ENCODE measurements at places on chromosomes 13 and 19.

DNA sequence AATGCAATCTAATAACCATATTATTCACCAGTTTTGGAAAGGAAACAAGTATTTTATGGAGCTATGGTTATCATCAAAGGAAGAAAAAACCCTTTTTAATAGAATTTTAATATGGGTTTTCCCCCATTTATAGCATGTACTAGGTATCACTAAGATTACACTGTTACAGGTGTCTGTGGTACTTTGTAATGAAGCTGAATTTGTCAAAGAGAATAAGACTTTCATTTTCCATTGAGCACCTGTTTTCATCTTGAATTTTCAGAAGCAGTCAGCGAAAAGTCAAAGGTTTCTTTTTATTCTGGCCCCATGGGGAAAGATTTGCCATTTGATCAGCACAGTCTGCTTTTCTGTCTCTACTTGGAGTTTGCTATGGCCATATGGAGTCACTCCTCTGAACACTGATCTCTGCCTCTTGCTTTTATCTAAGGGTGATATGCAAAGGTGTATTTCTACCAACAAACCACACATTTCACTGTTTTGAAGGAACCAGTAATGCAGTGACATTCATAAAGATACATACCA lies 590.0 kb downstream of the DCT start:
- no peak for DNase-seq

DNA sequence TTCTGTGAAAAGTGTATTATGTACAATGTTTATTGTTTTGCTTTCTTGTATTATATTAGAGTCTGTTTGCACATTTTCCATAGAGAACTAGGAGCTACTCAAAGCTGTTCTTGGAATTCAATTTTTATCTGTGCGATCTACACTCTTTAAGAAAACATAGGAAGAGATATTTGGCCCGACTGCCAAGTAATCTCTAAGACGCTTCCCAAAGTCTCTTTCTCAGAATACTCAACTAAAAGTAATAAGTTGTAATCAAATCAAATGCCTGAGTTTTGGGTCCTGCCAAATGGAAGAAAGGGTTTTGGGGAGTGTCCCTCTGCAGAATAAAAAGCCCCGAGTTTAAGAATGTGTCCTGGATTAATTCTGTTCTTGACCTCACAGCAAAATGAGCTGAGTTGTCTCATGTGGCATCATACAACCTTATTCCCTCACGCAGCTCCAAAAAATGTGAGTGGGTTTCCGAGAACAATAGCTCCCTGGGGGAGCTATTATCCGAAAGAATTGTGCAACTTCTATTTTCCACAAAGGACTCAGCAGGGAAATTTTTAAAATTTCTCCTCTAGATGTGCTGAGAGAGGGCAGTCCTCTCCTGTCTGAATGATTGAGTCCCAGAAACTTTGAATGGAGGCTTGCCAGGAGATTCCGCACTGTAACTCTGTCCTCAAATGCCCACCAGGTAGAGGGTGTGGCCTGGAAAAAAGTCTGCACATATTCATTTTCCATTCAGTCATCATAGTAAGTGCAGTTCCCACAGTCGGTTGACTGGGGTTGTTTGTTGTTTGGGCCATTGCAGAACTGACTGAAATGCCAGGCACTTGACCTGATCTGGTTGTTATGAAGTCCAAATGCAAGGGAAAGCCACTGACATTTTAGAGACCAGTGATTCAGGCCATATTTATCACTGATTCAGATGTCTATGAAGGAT lies 280.0 kb upstream of the SOX21 start:
- no peak for DNase-seq

GRCh38 chr13:24004971-24005370 lies 107.7 kb upstream of the C1QTNF9B start:
- DNase-seq = no peak

DNA sequence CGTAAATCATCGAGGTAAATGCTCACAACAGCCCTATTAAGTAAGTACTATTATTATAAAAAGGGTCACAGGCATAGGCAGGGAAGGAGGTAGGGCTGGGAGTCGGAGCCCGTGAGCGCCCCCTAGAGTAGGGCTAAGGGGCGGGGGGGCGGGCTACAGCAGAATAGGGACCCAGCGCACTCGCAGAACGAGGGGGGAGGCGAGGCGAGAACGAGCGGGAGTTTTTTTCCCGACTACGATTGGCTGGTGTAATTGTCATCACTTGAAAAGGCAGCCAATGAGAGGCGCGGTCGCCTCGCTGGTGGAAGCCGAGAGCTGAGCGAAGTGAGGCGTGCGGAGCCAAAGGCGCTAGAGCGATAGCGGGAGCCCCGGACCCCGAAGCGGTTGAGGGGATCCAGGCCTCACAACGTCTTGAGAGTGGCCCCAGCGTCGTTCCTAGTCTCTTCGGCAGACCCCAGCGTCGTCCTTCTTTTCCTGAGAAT lies 24.2 kb downstream of the KEAP1 start:
- peak; percentile 26 for DNase-seq

GRCh38 chr13:101013245-101013644 lies 338.6 kb upstream of the TMTC4 start:
- no peak for DNase-seq

GRCh38 chr19:8988204-8988603 lies 22.0 kb downstream of the MUC16 start:
- no peak for DNase-seq

DNA sequence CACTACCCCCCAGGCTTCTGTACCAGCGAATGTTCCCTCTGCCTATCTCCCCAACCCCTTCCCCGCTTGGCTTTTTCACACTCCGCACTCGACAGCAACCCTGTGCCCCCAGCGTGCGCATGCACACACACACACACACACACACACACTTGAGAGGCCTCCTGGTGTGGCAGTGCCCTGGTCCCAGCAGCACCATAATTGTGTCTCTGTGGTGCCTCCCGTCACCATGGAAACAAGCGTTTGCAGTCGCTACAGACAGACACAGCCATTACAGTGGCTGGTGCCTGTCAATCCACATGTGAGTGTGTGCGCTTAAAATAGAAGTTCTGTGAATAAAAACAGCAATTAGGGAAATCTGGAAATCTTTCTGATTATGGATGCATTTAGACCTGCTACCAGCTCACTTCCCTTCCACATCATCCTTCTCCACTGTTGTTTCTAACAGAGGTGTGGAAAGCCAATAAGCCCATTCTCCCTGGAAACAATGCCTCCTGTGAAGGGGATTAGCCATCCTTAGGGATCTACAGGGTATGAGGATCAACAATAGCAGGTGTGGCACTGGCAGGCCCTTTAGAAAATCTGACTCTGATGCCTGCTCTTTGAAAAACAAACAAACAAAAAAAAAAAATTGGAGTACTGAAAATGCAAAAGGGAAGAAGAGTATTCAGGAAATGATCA lies 146.3 kb downstream of the DCLK1 start:
- no peak for DNase-seq

GRCh38 chr19:32254509-32254890 lies 90.9 kb upstream of the ZNF507 start:
- DNase-seq = no peak

- no peak for DNase-seq
Measured at GRCh38 chr19:2050349-2050990, 574 bp downstream of the MKNK2 start.

DNA sequence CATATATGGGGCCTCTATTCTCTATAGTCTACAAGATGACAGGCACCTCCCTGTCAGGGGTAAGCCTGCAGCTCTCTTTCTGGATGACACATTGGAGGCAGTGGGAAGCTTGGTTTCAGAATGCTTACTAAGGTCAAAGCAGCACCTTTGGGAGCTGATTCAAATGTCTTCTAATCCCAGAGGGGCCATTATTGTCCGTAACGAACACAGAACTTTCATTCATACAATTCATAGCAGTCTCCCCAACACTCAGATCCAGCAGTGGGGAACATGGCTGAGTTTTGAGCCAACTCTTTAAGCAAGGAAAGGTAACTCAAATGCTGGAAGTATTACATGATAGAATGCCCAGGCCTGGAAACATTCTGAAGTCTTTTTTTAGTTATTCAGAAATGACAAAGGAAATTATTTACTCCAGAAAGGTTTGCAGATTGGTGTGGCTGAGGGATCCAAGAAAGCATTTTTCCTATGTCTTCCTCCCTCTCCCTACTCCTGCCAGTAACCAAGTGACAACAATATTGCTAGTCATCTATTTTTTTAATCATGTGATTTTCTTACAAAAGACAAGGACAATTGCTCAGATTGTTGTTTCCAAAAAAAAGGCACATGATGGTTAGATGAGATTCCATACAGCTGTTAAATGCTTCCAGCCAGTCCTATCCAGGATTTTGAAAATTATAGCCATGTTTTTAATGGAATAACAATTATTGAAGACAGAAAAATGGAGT lies 118.7 kb downstream of the FOXO1 start:
- DNase-seq = no peak

GRCh38 chr13:33466262-33466661 lies 180.7 kb upstream of the STARD13 start:
- DNase-seq = no peak

- no peak for DNase-seq
Measured at GRCh38 chr19:18612051-18612771, 459 bp upstream of the TMEM59L start.

DNA sequence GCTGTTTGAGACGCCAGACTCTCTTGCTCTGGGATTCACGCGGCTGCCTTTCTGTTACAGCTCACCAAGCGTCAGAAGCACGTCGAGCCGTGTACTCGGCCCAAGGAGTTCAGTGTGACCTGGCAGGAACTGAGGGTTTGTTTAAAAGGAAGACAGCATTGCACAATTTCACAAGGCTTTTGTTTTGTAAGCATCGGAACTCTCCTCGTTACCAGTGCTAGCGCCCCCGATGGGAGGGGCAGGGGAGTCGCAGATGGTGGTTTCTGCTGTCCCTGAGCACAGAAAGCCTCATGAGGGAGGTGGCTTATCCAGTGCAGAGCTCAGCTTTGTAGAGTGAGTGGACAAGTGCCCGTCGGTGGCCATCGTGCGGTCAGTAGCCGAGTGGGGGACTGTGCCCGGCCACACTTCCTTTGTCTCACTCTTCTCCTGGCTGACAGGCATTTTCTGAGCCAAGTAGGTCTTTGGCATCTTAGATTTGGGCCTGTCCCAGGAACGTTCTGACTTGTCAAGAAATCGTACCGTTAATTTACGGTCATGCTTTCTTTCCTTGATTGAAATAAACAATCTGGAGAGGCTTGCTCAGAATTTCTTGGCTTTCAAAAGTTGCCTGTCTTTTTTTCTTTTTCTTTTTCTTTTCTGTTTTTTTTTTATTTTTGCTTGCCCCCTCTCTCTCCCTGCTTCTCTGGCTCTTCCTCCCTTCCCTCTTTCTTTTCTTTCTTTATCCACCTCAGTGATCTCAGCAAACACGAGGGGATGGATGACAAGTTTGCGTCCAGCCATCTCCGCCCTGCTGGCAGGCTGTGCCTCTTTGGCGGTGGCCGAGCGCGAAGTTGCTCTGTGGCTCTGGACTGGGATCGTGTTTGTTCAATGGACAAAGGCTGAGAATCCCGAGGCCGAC lies 7.7 kb downstream of the KDM4B start:
- peak; percentile 69 for DNase-seq

GRCh38 chr13:98386637-98387036 lies 190.3 kb downstream of the STK24 start:
- no peak for DNase-seq

- no peak for DNase-seq
Measured at GRCh38 chr13:111337741-111338140, 17.3 kb downstream of the TEX29 start.

DNA sequence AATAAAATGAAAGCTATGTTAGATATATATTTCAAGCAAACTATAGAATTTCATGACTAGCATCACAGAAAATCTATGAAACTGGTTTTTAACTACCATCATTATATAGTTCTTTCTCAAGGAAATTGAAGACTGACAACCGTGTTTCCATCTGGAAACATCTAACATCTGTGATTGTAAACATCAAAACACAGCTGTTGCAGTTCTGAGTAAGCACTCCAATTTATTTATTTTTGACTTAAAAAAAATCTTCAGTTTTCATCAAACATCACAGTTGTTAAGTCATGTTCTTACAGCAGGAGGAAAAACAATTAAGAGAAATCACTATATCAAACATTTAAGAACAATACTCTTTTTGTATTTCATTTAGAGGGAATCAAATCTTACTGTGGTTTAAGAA lies 1653.0 kb upstream of the MIR17HG start:
- no peak for DNase-seq

- DNase-seq = no peak
Measured at GRCh38 chr19:10416380-10417257, 3.7 kb upstream of the PDE4A start.

- no peak for DNase-seq
Measured at GRCh38 chr13:74730556-74731331, 596.5 kb upstream of the KLF12 start.

DNA sequence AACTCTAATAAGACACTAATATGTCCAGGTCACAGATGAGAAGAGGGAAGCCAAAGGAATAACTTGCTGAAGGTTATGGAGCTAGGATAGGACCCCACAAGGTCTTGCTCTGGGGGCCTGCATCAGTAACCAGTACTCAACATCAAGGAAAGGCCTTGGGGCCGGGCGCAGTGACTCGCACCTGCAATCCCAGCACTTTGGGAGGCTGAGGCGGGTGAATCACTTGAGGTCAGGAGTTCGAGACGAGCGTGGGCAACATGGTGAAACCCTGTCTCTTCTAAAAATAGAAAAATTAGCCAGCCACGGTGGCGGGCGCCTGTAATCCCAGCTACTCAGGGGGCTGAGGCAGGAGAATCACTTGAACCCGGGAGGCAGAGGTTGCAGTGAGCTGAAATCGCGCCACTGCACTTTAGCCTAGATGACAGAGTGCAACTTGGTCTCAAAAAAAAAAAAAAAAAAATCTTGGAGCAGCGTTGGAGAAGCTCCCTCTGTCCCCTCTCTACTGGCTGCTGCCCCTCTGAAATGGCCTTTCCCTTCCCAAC lies 1.8 kb downstream of the LONP1 start:
- DNase-seq = no peak

GRCh38 chr13:44004878-44005277 lies 125.2 kb downstream of the LACC1 start:
- no peak for DNase-seq

DNA sequence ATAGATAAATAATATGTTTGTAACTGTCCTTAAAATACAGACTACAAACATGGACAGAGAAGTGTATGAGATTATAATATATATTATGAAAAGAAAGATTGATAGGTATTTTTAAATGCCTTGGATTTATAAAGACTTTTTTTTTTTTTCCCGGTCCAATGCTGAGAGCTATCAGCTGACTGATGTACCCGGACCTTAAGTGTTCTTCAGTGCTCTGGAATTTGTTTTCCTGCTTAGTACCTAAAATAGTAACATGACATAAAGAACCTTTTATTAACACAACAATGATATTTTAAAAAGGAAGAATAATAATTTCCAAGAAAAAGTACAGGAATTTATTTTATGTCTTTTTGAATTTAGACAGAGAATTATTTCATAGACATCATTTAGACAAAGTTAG lies 795.5 kb upstream of the PCDH9 start:
- DNase-seq = no peak

DNA sequence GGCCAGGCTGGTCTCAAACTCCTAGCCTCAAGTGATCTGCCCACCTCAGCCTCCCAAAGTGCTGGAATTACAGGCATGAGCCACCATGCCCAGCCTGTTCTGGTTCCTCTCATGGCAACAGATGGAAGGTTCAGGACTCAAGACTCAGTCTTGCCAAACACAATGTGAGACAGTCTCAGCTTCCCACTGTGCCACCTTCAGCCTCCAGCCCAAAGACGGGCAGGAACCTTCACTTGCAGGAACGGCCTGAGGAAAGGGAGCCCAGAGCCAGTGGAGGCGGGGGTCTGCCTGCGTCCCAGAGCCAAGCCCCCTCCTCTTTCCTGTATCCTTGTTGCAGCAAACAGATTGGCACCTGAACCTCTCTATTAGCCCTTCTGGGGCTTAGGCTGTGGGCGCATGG lies 2.9 kb upstream of the CHST8 start:
- DNase-seq = no peak
